ENCODE measurements at places on chromosomes 3 and 15.

- no peak for DNase-seq
Measured at GRCh38 chr3:178289544-178290160, 246.6 kb upstream of the KCNMB2 start.

DNA sequence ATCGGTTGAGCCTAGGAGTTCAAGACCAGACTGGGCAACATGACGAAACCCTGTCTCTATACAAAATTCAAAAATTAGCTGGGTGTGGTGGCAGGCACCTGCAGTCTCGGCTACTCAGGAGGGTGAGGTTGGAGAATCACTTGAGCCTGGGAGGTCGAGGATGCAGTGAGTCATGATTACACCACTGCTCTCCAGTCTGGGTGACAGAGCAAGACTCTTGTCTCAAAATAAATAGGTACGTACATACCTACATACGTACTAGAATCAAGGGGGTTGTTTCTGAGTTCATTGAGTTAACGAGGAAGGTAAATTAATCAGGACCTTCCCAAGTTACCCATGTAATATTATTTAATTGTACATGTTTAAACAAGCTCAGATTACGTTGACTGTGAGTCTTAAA, 97.5 kb downstream of the CHL1 start:
- DNase-seq, result no peak

GRCh38 chr3:64551697-64552096, 136.1 kb downstream of the ADAMTS9 start:
- no peak for DNase-seq

DNA sequence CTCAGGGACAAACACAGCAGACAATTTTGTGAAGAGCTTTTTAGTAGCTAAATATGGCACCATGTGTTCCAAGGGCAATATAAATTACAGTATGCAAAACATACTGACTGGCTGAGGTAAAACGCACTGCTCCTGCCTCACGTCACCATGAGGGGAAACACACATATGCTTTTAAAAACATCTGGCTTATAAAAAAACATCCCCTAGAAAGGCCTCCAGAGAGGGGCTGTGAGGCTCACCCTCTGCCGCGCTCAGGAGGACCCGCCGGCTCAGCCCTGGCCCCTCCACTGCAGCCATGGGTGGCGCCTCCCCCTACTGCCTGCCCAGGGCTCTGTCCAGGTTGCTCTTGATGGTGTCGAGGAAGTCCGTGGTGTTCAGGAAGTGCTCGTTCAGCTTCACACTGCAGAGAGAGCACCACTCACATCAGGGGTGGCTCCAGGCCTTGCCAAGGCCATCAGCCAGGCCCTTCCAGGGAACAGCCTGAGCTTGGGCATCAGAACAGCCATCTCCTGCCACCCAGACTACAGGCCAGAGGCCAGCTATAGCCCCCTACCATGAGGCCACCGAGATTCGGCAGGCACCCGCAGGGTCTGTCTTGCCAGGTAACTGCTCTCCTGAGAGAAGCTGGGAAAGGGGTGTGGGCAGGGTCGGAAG, 18.2 kb downstream of the IDH2 start:
- DNase-seq, result no peak

DNA sequence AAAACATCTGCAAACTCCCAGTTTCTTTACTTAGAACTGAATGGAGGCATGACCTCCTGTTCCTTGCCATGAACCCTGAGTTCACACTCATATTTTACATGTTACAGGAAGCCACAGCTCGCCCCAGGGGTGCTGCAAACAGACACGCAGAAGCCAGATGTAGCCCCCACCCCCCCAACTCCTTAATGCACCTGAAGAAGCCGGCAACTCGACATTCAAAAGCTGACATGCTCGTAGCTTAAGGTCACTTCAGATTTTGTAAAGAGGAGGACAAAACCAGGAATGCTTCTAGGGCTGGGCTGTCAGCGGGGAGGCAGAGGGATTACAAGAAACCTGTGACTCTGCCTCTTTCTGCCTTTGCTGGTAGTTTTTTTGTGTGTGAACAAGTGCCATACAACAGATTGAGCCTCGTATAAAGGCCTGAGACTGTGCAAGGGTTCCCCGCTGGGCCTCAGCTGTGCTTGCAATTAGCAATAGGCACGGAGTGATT, 42.0 kb upstream of the FEZF2 start:
- no peak for DNase-seq

GRCh38 chr15:66171841-66172240, 81.7 kb downstream of the MEGF11 start:
- DNase-seq, result no peak

- DNase-seq, result no peak
Measured at GRCh38 chr3:194586836-194587235, 46.4 kb downstream of the TMEM44 start.

All from HS-27A (cell line).